ENCODE measurements at places on chromosomes 4 and X.

DNA sequence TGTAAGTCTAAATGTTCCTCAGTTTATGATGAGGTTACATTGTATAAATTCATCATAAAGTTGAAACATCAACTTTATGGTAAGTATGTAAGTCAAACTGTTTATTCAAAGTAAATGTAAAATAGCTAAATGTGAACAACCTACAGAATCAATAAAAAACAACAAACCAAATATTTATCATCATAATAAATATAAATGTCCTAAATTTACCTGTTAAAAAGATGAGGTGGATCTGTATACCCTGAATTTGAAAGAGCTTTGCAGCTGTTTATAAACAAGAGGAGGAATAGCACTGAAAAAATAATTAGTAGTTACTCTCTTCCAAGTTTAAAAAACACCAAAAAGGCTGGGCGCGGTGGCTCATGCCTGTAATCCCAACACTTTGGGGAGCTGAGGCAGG lies 13.7 kb downstream of the ABHD18 start:
- DNase-seq, result no peak

GRCh38 chr4:164056426-164057142 lies 562.1 kb downstream of the TMA16 start:
- DNase-seq, result no peak

DNA sequence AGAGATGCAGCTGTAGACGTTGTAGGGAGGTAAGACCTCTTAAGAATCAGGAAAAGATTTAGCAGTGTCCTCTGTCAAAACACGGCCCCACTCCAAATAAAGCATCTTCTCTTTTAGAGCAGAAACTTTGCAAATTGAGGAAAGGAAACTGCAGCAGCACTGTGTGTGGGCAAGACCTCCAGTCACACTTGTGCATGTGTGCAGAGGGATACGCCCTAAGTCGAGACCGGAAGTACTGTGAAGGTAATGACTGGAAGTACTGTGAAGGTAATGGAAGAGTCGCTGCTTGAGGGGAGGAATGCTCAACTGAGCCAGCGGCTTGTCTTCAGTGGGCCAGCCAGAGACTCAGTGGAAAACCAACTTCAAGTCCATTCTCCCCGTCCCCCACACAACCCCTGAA lies 46.5 kb downstream of the EGF start:
- DNase-seq, result no peak

DNA sequence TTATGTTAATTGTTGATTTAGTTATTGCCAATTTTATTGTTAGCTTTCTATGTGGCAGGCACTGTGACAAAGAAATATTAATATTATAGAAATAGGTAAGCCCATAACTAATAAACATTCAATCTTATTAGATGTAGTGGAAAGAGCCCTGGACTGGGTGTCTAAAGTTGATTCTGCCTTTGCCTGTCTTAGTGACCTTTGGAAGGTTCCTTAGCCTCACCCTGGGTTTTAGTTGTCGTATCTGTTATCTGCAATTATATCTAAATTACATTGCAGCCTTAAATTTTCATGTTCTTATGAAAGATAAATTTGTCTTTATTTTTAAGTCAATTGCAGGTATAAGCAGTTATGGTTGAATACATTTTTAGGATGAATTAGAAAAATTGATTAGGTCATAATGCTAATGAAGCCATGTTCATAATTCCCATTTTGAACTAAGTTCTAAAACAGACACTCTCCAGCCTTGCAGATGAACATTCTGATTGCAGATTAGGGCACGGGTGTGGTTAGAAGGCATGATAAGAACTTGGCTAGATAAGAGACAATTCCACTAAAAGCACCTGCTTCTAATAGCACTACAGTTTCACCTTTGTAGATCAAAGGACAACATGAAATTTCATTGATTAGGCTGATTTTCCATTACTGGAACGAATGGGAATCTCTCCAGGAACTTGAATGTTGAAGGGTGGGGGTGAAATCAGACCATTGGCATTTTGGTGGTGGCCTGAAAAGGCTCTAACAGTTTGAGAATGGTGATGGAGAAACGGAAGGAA lies 17.3 kb upstream of the ENPEP start:
- no peak for DNase-seq

- no peak for DNase-seq
Measured at GRCh38 chr4:33088713-33089112, 2368.5 kb downstream of the PCDH7 start.

DNA sequence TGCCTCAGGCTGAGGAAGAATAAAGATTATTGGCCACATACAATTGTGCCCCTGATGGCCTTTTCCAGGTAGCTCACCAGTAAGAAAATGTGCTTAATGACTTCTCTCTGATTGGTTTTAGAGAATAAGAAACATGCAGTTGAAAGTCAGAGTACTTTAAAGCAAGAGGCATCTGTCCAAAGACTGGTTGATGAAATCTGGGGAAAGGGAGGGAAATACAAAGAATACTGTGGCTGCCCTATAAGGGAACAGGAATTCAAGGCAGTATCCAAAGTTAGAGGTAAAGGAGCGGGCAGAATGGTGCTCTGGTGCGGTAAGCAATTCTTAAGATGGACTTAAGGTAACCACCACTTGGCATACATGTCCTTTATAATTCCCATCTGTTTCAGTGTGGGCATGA lies 11.4 kb downstream of the PBDC1 start:
- DNase-seq, result no peak

DNA sequence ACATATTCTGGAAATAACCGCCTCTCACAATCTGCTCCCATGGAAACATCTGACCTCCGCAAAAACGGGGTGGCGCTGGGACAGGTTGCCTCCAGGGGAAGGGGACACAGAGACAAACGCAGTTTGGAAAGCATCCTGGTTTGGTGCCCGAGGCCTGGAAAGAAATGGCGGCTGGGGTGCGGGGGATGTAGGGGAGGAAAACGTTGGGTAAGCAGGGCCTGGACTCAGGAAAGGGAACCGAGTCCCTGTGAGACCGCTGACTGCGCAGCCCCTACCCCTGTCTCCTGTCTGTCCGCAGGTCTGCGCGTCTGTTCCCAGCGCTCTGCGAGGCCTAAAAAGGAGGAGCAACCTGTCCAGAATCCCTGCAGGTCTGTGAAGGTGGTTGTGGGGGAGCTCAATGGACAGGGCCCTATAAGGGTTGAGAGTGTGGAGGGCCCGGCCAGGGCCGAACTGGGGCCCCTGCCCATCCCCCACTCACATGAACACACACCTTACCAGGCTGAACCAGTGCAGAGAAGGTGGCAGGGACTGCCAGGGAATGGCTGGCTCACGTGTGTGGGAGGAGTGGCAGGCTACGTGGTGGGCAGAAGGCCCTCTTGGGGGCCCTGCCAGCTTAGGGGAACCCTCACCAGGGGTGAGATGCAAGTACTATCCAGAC lies 672 bp downstream of the TCEAL3 start:
- peak; percentile 30 for DNase-seq

- DNase-seq, result no peak
Measured at GRCh38 chr4:87745064-87745807, 54.1 kb upstream of the IBSP start.

GRCh38 chr4:130419211-130419975 lies 1323.4 kb downstream of the C4orf33 start:
- DNase-seq, result no peak

DNA sequence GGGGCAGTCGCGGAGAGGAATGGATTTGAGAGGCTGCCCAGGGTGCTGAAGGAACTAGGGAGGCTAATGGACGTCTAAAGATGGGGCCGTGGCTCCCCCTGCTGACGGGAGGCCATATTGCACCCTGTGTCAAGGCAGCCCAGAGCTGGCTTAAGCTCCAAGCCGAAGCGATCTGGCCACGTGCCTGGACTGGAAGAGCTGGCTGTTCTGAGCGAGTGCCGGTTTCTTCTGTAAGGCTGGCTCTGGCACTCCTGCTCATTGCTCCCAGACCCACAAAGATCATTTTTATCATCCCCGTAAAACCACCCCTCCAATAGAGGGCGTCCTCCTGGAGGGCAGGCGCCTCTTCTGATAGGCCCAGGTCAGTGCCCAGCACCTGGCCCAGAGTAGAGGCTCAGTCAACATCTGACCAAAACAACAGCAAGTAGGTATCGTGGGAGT lies 5.6 kb downstream of the PNCK start:
- DNase-seq, result peak; percentile 87

DNA sequence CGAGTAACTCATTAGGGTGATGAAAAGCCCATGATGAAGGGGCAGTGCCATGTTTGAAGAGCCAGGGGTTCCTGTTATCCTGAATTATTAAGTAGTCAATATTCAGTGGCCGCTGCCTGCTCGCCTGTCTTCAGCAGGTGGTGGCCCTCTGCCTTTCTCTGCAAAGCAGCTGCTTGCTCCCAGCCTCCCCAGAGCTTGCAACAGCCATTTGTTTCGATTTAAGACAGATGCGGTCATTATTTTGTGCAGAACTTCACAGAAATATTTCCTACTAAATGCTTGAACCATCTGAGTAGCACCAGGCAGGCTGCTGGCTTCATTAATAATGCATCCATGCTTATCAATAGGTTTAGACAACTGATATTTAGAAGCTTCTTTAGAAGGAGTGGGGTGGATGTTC lies 104.3 kb upstream of the TTC29 start:
- no peak for DNase-seq

DNA sequence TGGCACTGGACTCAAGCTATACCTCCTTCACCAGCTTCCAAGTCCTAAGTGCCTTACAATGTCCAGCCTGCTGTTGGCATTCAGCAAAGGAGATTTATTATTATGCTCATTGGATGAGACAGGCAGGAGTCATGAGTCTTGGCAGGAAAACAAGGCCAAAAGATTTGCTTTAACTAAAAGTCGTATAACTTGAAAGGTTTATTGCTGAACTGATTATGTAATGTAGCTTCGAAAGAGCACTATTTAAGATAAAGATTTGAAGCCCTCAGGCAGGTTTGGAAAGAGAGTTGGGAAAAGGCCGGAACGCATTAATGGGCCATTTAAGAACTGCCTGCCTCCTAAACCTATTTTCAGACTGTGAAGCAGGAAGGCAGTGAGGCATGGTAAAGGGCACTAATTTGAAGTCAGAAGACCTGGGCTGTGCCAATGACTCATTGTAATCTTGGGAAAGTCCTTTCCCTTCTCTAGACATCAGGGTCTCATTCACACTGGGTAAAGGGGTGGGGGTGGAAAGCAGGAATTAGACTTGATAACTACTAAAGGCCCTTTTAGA lies 280.5 kb upstream of the EDA2R start:
- no peak for DNase-seq

GRCh38 chr4:93894995-93895394 lies 66.4 kb downstream of the ATOH1 start:
- no peak for DNase-seq

DNA sequence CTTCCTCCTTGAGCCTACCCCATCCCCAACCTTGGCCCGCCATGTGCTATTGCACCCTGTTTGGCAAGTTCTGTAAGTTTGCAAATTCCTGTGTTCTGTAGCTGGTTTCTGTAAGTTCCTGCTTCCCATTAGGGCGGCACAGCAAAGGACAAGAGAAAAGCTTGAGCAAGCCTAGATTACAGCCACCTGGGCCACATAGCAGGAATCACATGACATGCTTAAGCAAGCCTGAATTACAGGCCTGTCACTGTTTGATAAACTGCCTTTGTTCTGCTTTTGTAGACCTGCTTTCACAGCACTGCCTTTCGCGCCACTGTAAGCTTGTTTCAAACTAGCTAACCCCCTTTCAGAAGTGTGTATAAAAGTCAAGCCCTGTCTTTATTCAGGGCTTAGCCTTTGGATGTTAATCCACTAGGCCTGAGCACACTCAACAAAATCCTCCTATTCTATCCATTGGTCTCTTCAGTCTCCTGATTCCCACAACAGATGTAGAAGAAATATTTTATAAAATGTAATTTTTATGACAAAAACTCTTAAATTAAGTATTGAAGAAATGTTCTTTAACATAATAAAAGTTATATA lies 906.8 kb upstream of the NDST4 start:
- no peak for DNase-seq

GRCh38 chr4:138910195-138910913 lies 105.2 kb upstream of the NOCT start:
- peak; percentile 52 for DNase-seq

GRCh38 chrX:72395237-72395636 lies 89.5 kb upstream of the CITED1 start:
- DNase-seq, result no peak

DNA sequence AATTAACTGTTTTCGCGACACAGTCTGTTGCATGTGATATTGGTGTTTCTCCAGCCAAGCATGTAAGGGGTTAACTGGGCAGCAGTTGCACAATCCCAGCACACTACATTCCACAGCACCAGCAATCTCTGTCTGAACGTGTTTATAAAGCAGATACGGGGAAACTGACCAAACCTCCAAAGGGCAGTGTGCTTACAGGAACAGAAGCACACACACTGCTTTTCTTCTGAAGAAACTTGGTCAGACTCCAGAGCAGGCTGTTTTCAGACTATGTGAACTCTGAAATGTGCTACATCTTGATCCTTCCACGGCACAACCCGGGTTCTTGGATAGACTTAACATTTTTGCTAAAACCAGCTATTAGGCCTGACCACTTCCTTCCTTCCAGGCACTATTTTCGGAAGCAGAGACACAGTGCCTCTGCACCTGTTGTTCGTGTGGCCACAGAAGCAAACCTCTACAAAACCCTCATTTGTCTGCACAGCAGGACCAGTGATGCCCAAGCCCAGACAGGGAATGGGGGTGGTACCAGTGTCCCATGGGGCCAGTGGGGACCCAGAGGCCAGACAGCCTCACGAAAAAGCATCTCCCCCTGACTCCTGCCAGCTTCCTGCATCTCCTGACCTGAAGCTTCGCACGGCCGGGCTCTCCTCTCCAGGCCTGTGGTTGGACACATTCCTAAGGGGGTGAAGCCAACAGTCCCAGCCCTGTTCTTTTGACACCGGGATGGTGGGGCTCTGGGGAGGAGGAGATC lies 90.1 kb downstream of the IRF2 start:
- DNase-seq, result no peak

GRCh38 chrX:16103625-16104024 lies 19.7 kb upstream of the GRPR start:
- no peak for DNase-seq
